ENCODE measurements at places on chromosomes 2 and 18. TPM values are rescaled to one million over a fixed set of nuclear protein-coding genes. Genes with fewer than 3 reads are reported as not detected.

Gene GULP1
- 56.8 TPM for total RNA-seq

Gene HOXD10
- total RNA-seq: 1.8 TPM

Gene LIMS1
- total RNA-seq: 48.0 TPM

Gene C2orf66
- total RNA-seq: 0.69 TPM

Gene NR4A2
- 5.9 TPM for total RNA-seq

Gene RAX
- 0.39 TPM for total RNA-seq

Gene HOXD13
- total RNA-seq: not detected

Gene SPOPL
- 26.1 TPM for total RNA-seq

Gene KHK
- 1.7 TPM for total RNA-seq

Gene MTX2
- total RNA-seq: 24.3 TPM

Gene IL36RN
- 10.9 TPM for total RNA-seq

Gene DLX1
- 1.4 TPM for total RNA-seq

Gene EFHD1
- total RNA-seq: 2.7 TPM

Gene SKOR2
- not detected for total RNA-seq

Gene ABCB11
- 0.79 TPM for total RNA-seq

Gene GPR45
- not detected for total RNA-seq

Gene KCNF1
- total RNA-seq: 0.10 TPM

Gene SETBP1
- 24.1 TPM for total RNA-seq

Gene CPO
- 0.89 TPM for total RNA-seq

Gene PLB1
- total RNA-seq: 7.2 TPM

Gene CDH19
- total RNA-seq: 4.5 TPM

Gene CACNB4
- total RNA-seq: 16.3 TPM

Gene SPHKAP
- 2.3 TPM for total RNA-seq

Gene LYPD6B
- 12.3 TPM for total RNA-seq

Gene NAT8
- not detected for total RNA-seq

Gene FAM228A
- 0.69 TPM for total RNA-seq

Gene GTF2A1L
- total RNA-seq: 1.5 TPM

Gene DSC2
- total RNA-seq: 36.4 TPM

Gene PREB
- total RNA-seq: 19.5 TPM

Gene ECEL1
- total RNA-seq: 0.30 TPM

Gene HMSD
- 0.20 TPM for total RNA-seq

Gene B3GNT7
- 1.4 TPM for total RNA-seq

Gene SGPP2
- total RNA-seq: 11.2 TPM

Gene C1GALT1C1L
- 0.89 TPM for total RNA-seq

Gene TMEFF2
- total RNA-seq: 1.1 TPM

Gene PID1
- total RNA-seq: 17.5 TPM

Gene CYS1
- total RNA-seq: 1.3 TPM

Gene EVX2
- total RNA-seq: not detected

Gene DLX2
- 0.99 TPM for total RNA-seq

Gene NTSR2
- 0.10 TPM for total RNA-seq

Gene RBKS
- total RNA-seq: 1.2 TPM

Gene PAX8
- total RNA-seq: 0.30 TPM

Gene LGALSL
- 46.4 TPM for total RNA-seq

Gene DSG1
- total RNA-seq: 260 TPM

Gene DNAJC5G
- total RNA-seq: not detected

Gene LTBP1
- 111 TPM for total RNA-seq

Gene LIPG
- 8.1 TPM for total RNA-seq

Gene DHRS9
- total RNA-seq: 1.6 TPM

Gene ASNSD1
- total RNA-seq: 41.9 TPM

Gene TGIF1
- total RNA-seq: 69.0 TPM

Gene CXCR1
- total RNA-seq: 2.1 TPM

Gene DAW1
- not detected for total RNA-seq
